Kidney epithelial cell (primary cell): ENCODE measurements at places on chromosomes 13 and 19. TPM values are rescaled to one million over a fixed set of nuclear protein-coding genes. Genes with fewer than 3 reads are reported as not detected.

GRCh38 chr13:110630566-110631119 is 15.3 kb downstream of the NAXD start:
- no peak for DNase-seq

- no peak for DNase-seq
Measured at GRCh38 chr19:51398096-51398704, 7.8 kb upstream of the C19orf84 start.

- DNase-seq: no peak
Measured at GRCh38 chr19:56403261-56403660, 871 bp upstream of the ZNF583 start.

DNA sequence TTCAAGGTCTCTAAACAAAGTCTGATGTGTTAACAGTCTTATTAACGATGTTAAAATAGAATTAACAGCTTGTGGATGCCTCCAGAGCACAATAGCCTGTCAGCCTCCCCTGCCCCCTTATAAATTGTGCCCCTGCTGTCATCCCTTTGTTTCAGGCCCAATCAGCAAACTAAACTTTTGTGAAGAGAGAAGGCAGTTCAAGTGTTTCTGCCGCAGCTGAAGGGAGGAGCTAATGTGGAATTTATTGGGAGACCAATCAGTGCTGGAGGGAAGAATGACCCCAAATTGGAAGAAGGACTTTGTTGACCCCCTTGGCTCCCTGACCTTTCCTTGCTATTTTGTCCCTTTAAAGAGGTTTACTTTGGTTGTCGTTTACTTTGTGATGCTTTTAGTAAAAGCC is 160.5 kb downstream of the TM9SF2 start:
- DNase-seq: no peak

DNA sequence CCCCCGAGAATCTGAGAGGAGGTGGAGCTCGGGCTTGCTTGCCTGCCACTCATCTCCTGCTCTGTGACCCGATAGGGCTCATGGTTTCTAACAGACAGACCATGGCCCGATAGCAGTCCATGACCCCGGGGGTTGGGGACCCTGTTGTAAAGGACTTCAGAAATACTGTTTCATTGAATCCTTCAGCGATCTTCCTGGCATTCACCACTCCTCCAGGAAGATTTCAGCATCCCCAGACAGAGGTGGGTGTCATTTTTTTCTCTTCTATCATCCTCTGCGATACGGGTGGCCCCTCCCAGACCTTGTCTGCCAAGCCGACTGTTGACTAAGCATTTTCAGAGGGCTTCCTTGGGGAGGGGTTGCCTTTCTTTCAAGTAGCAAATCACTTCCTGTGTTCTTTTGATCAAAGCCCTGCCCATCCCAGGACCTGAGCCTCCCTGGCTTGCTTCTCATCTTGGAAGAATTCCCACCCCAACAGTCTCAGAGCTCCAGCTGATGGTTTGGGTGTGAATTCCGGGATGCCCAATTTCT is 1.7 kb downstream of the MYO1F start:
- DNase-seq: no peak

DNA sequence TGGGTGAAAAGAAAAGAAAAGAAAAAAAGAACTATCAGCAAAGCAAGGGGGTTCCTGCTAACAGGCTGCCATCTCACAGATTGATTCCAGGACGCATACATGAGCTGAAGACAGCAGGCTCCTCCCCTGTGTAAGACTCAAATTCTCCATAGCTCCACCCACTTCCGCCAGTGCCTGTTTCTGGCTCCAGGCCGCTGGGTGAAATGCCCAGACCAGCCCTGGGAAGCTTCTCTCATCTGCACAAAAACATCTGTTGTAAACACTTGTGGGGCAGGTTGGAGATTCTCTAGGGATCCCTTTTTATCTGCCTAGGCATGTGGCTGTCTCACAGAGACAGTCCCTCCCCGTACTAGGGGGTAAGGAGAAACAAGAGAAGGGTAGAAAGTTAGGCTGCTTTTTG is 1054.4 kb upstream of the SPRY2 start:
- DNase-seq: no peak

DNA sequence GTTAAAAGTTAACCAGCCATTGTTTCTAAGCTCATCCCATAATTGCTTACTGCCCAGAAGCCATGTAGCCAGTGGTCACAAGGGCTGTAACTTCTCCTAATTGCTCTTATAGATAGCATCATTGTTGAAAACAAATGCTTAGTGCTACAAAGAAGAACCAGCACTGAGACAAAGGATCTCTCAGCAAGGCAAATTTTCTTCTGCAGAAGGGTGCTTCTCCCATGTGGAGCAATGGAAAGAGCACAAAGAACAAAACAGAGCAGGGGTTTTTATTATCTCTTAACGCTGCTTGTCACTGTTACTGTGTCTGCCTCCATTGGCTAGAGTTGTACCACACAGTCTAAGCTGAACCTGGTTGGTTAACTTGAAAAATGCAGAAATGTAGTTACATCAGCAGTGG is 1036.8 kb downstream of the UQCRFS1 start:
- no peak for DNase-seq

DNA sequence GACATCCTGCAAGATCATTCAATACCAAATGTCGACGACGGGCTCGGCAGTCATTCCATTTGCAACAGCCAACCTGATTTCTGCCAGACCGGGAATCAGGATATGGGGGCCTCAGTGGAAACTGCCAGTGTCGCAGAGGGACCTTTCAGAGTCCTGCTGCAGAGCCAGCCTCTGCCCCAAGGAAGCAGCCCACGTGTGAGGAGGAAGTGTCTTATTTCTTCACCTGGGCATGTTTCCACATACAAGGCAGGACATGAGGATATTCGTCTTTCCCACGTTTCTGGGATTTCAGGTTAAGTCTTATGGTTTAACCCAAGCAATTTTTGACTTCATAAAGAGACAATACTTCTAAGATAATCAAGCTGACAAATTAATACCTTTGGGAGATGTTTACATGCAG is 69.9 kb downstream of the ABCC4 start:
- DNase-seq: no peak

DNA sequence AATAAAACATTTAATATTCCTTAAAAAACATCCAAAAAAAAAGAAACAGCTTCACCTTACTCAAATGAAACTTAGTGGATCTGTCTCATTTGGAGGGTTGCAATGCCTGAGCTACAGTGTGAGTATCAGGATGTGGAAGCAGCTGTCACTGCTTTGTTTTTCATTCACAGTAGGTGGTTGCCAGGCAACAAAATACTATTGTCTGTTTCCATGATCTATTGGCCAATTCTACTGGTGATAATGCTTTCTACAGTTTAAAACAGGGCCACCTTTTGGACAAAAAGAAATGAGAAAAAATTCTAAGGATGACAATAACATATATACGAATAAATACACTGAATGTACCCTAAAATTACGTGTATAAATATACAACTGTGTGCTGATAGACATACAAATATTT is 3.0 kb downstream of the ENOX1 start:
- DNase-seq: no peak

DNA sequence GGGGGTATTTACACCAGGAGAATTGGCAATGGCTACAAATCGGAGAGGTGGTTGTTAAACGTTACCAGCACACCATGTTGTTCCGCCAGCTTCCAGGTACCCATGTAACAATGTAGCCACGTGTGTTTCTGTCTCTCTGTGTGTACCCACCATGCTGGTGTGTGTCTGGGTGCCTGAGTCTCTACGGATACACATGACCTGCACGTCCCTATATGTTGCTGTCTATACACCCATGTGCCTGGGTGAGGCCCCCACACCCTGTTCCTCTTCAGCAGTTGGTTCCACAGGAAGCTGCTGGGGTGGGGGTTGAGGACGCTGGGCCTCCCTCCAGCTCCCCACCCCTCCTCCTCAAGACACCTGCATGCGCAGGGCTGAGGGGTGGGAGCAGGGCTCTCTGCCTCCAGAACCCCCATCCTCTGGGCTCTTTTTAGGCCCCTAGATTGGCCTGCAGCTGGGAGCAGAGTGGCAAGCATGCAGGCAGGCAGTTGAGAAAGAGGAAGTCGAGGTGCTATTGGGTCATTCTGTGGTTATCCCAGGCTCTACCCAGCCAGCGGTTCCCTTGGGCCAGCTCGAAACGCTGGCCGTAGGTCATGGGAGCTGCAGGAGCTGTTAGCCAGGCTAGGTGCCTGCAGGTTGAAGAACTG is at the start of gene ARHGEF18:
TSS of gene ARHGEF18 (plus strand) at position 351 of the 644 bp plus-strand sequence. CDS start 13,954 bp downstream, outside the sequence.
- DNase-seq: no peak

DNA sequence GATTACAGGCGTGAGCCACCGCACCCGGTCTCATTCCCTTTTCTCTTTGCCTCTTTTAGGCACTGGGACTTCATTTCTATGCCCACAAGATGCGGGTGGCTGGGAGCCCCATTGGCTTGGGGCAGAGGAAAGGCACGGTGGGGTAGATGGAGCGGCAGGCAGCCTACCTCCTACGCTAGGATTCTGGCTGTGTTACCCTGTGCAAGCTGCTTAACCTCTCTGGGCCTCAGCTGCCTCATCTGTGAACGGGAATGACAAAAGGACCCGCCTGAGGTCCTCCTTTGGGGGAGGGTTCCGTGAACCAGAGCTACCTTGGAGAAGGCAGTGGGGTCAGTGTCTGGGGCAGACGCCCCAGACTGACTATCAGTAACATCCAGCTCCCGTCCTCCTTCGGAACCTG is 9.3 kb upstream of the LINGO3 start:
- no peak for DNase-seq

GRCh38 chr13:43305416-43305815 is 282.0 kb downstream of the DNAJC15 start:
- no peak for DNase-seq

GRCh38 chr13:100392709-100393630 is 195.6 kb downstream of the GGACT start:
- peak; percentile 98 for DNase-seq

DNA sequence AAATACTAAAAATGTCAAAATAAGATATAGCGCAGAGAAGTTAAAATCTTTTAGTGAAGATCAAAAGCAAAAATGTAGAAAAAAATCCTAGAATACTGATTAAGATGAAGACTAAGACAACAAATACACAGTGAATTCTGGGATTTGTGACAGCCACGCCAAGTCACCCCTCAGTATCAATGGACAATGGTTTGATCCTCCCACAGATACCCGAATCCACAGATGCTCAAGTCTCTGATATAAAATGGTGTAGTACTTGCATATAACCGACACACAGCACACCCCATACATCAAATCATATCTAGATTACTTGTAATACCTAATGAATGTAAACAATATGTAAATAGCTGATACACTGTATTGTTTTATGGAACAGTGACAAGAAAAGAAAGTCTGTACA is 5.9 kb downstream of the MIPEP start:
- no peak for DNase-seq

- DNase-seq: no peak
Measured at GRCh38 chr13:28539625-28540286, 44.8 kb upstream of the FLT1 start.

- no peak for DNase-seq
Measured at GRCh38 chr13:108214441-108215271, 680 bp downstream of the LIG4 start.

GRCh38 chr13:21670006-21670882 is 629 bp upstream of the FGF9 start:
- no peak for DNase-seq

DNA sequence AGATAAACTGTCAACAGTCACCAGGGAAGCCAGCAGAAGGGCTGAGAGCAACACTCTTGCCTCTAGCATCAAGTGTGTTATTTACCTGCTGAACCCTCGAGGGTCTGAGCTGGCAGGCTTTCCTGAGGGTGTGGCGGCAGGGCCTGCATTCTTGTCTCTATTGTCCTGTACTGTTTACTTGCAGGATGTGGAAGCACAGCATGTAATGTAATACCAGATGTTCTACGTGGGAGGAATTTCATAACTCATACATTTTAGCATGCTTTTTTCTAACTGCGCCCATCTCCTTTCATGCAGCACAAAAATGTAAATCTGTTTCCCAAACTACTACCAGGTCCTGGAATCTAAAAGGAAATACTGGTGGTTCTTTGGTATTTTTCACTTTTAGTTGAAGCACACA is 153.1 kb downstream of the RGCC start:
- no peak for DNase-seq

- peak; percentile 77 for DNase-seq
Measured at GRCh38 chr19:1016647-1017114, 4.2 kb downstream of the TMEM259 start.

DNA sequence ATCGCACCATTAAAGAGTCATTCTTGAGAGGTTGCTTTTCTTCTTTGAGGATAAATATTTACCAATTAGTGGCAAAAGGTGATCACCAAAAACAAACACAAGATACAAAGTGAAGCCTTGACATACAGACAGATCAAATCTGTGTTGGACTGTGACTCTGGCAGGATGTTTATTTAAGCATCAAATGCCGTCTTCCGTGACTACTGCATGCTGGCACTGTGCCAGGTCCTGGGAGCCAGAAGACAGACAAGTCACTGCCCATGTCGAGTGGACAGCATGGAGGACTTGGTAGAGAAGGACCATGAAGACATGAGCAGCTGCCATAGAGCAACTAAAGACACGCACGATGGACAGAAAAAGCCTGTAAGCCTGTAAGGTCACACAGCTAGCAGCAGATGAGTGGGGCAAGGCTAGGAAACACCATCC is 92.8 kb upstream of the FARP1 start:
- DNase-seq: peak; percentile 23

DNA sequence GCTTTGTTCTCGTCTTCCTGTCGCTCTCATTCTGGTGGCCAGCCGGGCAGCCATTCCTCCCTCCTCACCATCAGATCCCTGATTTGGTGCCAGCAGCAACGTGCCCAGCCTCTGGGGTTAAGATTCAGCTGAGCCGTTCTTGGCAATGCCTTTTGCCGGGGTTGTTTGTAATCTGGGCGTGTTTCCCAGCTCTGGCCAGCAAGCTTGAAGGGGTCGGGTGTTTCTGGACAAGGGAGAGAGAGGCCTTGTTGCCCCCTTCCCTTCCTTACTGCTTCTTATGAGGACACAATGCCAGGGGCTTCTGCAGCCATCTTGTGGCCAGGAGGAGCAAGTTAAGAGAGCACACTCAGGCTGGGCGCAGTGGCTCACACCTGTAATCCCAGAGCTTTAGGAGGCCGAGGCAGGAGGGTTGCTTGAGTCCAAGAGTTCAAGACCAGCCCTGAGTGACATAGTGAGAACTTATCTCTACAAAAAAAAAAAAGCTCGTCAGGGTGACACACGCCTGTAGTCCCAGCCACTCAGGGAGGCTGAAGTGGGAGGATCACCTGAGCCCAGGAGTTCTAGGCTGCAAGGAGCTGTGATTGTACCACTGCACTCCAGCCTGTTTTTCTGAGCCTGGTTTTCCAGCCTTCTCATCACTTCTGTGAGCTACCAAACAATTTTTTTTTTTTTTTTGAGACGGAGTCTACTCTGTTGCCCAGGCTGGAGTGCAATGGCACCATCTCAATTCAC is 10.7 kb upstream of the CRTC1 start:
- DNase-seq: no peak

- no peak for DNase-seq
Measured at GRCh38 chr13:106468744-106469590, 66.5 kb downstream of the EFNB2 start.

GRCh38 chr13:40812724-40813445 is 23.5 kb downstream of the SLC25A15 start:
- DNase-seq: peak; percentile 9

CLC gene
- total RNA-seq: not detected in 2 replicates

DMAC2 gene
- total RNA-seq: 62.0 and 63.7 TPM in 2 replicates

LGALS4 gene
- not detected in 2 replicates for total RNA-seq

PLEKHJ1 gene
- 104 TPM in 2 replicates for total RNA-seq

TMPRSS9 gene
- not detected in 2 replicates for total RNA-seq

RASIP1 gene
- total RNA-seq: 3.8 and 4.8 TPM in 2 replicates

MUC16 gene
- 0.34 and 0.50 TPM in 2 replicates for total RNA-seq
